ENCODE measurements at places on chromosomes 2 and 18. TPM values are rescaled to one million over a fixed set of nuclear protein-coding genes. Genes with fewer than 3 reads are reported as not detected.

NEU2 gene
- total RNA-seq = not detected

CRYGD gene
- not detected for total RNA-seq

FTCDNL1 gene
- 2.6 TPM for total RNA-seq

- DNase-seq = no peak
Observed at GRCh38 chr18:70641156-70641775, 352.4 kb downstream of the SOCS6 start.

GRCh38 chr2:172153156-172153555 is 50.5 kb upstream of the DLX2 start:
- DNase-seq = no peak

DNA sequence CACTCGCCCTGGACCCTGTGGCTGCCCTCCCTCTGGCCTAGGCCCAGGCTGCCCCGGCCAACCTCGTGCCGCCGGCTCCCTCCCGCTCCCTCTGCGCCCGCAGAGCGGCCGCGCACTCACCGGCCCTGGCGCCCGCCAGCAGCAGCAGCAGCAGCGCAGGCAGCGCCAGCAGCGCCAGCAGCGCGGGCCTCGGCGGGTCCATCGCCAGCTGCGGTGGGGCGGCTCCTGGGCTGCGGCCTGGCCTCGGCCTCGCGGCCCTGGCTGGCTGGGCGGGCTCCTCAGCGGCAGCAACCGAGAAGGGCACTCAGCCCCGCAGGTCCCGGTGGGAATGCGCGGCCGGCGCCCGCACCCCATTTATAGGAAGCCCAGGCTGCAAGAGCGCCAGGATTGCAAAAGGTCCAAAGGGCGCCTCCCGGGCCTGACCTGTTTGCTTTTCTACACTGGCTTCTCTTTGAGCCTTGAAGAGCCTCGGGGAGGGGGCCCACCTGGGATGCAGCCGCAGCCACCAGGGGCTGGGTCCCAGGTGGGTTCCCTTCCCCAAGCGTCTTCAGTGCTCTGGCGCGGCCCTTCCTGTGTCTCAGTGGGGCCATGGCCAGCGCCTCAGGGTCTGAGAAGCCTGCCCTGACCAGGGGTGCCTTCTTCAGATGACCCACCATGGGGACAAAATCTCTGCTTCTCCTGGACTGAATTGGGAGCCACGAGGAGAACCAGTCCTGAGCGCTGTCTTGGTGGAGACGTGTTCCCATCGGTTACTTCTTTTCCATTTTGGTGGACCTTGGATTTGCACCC is at the start of gene APOB:
APOB (minus strand) TSS at position 330 of the 789 bp plus-strand sequence; CDS start at position 202, 128 bp downstream.
- no peak for DNase-seq

- DNase-seq = no peak
Observed at GRCh38 chr2:190451561-190452176, 43.5 kb downstream of the MFSD6 start.

DNA sequence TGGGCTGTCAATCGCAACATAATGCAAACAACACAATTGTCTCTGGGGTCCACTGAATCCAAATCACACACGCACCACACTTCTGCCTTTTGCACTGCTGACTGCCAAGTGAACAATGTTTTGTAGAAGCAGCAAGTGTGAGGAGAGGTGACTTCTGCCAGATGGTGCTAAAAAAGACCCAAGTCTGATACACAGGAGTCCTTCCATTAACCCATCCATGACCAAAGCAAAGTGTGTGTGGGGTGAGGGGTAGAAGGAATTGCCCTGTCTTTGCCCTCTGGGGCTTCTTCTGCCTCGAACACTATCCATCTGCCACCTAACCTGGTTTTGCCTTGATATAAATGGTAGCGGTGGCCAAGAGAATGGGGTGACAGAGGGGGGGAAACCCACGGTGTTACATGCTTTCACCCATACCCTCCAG is 50.0 kb downstream of the C2orf42 start:
- no peak for DNase-seq

GRCh38 chr2:175874291-175874690 is 127.8 kb downstream of the LNPK start:
- DNase-seq = no peak

GRCh38 chr2:100756704-100757103 is 63.2 kb upstream of the NPAS2 start:
- no peak for DNase-seq

- no peak for DNase-seq
Observed at GRCh38 chr2:238875471-238876231, 27.8 kb downstream of the TWIST2 start.

- DNase-seq = no peak
Observed at GRCh38 chr2:66433945-66434678, 813 bp upstream of the MEIS1 start.

- no peak for DNase-seq
Observed at GRCh38 chr18:47944972-47945852, 14.8 kb upstream of the SMAD2 start.

DNA sequence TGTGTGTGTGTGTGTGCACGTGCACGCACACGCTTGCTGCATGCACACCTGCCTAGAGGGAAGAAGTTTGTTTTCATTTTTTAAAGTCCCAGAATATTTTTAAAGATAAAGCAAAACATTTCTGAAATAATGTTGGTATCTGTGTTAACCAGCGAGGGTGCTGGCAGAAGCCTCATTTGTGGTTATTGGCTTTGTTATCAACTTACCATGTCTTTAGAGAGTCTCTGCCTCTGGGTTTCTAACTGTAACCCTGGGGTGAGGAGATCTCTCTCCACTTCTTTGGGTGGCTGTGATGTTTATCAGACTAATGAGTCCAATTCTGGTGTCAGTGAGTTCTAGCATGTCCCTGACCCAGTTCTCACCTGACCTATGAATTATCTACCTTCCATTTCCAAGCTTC is 927.6 kb upstream of the FANCL start:
- DNase-seq = no peak

GRCh38 chr2:172348555-172349288 is 78.7 kb upstream of the ITGA6 start:
- no peak for DNase-seq

Measured in HCT116 (cell line).